ENCODE measurements at places on chromosomes 1 and 21. TPM values are rescaled to one million over a fixed set of nuclear protein-coding genes. Genes with fewer than 3 reads are reported as not detected.

Gene TRAF3IP3
- total RNA-seq: 0.47 TPM

Gene S100A11
- total RNA-seq: 0.78 TPM

Gene C4BPA
- not detected for total RNA-seq

Gene TTF2
- total RNA-seq: 3.0 TPM

Gene LGR6
- total RNA-seq: 0.62 TPM

Gene IBA57
- 4.2 TPM for total RNA-seq

Gene ADGRL4
- total RNA-seq: 3.1 TPM

Gene TTC24
- not detected for total RNA-seq

Gene CFHR5
- not detected for total RNA-seq

Gene TP73
- 0.16 TPM for total RNA-seq

Gene APOBEC4
- not detected for total RNA-seq

Gene PTPN7
- 0.16 TPM for total RNA-seq

Gene MORN1
- 13.1 TPM for total RNA-seq

Gene PADI2
- total RNA-seq: 0.94 TPM

Gene CYP4Z1
- total RNA-seq: 0.47 TPM

Gene CHODL
- total RNA-seq: 1.4 TPM

Gene RHEX
- total RNA-seq: not detected

Gene FBXO2
- total RNA-seq: 2.7 TPM

Gene PUSL1
- total RNA-seq: 8.0 TPM

Gene TMEM200B
- 0.94 TPM for total RNA-seq

Gene TMEM269
- 0.47 TPM for total RNA-seq

Gene NUAK2
- total RNA-seq: 1.1 TPM

Gene FAM151A
- total RNA-seq: not detected

Gene VHLL
- total RNA-seq: 0.94 TPM

Gene DNAH14
- total RNA-seq: 16.5 TPM

Gene PRAMEF10
- not detected for total RNA-seq

Gene F5
- under 0.01 TPM for total RNA-seq

Gene PGLYRP3
- total RNA-seq: not detected

Measured in occipital lobe (tissue), 3 donors.